Pancreas (tissue), 10 donors: ENCODE measurements at places on chromosomes 12 and 14. TPM values are rescaled to one million over a fixed set of nuclear protein-coding genes. Genes with fewer than 3 reads are reported as not detected.

Gene PLEKHD1
- total RNA-seq: not detected

GRCh38 chr14:70622111-70622712, 19.5 kb upstream of the TTC9 start:
- no peaks in the 10 kb centered on the region for H3K4me1 ChIP-seq
- no peak overlapping the region for H3K4me3 ChIP-seq
- H3K27me3 ChIP-seq: no peaks in the 10 kb centered on the region
- H3K27ac ChIP-seq: no peak overlapping the region

- H3K36me3 ChIP-seq: no peaks in the 10 kb centered on the region
- H3K4me1 ChIP-seq: peaks cover 6% of the 10 kb centered on the region
- H3K27me3 ChIP-seq: peaks cover 3% of the 10 kb centered on the region
Measured at GRCh38 chr14:104633276-104634137, 28.9 kb upstream of the TMEM179 start.

Gene PIK3C2G
- 0.71 TPM for total RNA-seq

GRCh38 chr12:93756288-93756687, 79.1 kb downstream of the CRADD start:
- H3K36me3 ChIP-seq: no peaks in the 10 kb centered on the region
- DNase-seq: no peak
- no peaks in the 10 kb centered on the region for H3K27me3 ChIP-seq
- H3K27ac ChIP-seq: no peak overlapping the region
- peaks cover 17% of the 10 kb centered on the region for H3K4me1 ChIP-seq
- no peak overlapping the region for H3K4me3 ChIP-seq

Gene PIWIL1
- not detected for total RNA-seq

DNA sequence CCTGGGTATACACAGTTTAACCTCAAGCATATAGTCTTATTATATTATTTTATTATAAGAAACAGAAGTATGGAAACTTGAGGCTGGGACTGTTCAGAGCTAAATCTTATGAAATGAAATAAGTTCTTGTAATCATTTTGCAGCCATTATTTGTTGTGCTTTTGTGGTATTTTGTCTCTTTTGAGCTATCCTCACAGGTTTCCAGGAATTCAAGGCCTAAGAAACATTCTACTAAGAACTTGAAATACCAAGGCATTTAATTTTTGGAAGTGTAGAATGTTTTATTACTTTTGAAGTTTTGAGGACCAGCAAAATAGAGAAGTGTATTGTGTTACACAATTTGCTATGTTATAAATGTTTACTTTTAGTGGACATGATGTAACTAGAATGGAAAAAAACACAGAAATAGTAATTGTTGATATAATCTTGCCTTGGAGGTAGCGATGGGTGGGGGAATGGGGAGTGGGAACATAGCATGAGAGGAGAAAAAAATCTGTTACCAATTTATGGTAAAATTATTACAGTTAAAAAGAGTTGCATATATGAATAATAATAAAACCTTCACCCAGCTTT, 81.7 kb downstream of the CRADD start:
- no peaks in the 10 kb centered on the region for H3K36me3 ChIP-seq
- H3K4me1 ChIP-seq: peaks cover 15% of the 10 kb centered on the region
- no peak overlapping the region for H3K4me3 ChIP-seq
- H3K27me3 ChIP-seq: no peaks in the 10 kb centered on the region

- no peak overlapping the region for H3K4me3 ChIP-seq
- H3K27ac ChIP-seq: no peak overlapping the region
- H3K27me3 ChIP-seq: no peaks in the 10 kb centered on the region
Measured at GRCh38 chr14:101078892-101079221, 175.3 kb upstream of the RTL1 start.
